ENCODE measurements at places on chromosomes 16 and 17.

- no peak for DNase-seq
Measured at GRCh38 chr17:65166787-65167186, 29.6 kb downstream of the RGS9 start.

DNA sequence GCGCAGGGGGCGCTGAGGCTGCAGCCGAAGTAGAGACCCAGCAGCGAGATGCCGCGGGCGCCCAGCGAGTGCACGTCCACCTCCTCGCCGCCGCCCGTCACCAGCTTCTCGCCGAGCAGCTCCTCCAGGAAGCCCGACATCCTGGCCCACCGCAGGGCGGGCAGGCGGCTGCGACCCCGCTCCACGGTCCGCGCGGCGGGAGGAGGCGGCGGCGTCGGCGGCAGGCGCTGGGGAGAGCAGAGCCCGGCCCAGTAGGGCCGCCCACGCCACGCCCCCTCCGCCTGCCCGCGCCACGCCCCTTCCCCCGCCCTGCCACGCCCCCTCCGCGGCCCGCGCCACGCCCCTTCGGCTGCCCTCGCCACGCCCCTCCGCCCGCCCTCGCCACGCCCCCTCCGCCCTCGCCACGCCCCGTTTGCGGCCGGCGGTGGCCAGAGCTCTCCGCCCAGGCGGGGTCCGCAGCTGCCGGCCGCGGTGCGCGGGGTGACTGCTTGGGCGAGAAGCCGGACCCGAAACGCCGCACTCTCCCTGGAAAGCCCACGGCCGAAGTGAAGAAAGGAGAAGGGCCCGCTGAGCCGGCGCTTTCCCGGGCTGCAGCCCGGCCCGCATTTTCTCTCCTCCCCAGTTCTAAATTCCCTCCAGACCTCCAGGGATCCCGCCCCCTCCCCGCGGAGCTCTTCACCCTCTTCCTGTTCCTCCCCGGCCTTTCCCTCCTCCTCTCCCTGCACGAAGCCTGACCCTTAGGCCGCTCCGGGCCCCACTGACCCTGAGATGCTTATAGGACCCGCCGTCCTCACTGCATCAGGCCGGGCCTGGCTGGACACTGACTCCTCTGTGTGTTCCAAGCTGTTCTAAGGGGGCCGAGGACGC is at the start of gene NXN:
TSS of gene NXN (minus strand) at position 238 of the 867 bp plus-strand sequence.
- DNase-seq, result no peak

DNA sequence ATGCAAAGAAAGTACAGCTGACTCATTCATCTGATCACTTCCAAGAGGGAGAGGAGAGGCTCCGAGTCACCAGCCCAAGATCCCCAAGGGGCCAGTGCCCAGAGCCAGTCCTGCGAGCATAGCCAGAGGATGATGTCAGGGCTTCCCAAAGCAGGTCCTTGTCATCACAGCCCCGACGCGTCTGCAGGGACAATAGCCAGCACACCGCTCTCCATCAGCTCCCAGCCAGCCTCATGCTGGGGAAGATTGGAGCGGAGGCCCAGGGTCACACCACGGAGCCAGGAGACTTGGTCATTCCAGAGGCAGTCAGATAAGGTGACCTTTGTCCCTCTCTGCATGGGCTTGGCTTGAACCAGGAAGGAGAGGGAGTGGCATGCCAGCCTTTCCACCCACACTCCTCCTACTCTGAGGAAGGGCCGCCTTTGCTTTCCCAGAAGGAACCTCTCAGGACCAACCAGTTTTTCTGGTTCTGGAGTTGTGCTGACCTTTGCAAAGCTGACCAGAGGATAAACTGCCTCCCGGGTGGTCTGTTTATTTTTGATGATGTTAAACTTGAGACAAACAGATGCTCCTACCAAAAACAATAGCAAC is 58.3 kb upstream of the ARHGAP44 start:
- DNase-seq, result no peak

- DNase-seq, result no peak
Measured at GRCh38 chr16:4525634-4526277, 12.8 kb downstream of the CDIP1 start.

GRCh38 chr17:50491505-50491904 is 12.8 kb downstream of the RSAD1 start:
- DNase-seq, result no peak

DNA sequence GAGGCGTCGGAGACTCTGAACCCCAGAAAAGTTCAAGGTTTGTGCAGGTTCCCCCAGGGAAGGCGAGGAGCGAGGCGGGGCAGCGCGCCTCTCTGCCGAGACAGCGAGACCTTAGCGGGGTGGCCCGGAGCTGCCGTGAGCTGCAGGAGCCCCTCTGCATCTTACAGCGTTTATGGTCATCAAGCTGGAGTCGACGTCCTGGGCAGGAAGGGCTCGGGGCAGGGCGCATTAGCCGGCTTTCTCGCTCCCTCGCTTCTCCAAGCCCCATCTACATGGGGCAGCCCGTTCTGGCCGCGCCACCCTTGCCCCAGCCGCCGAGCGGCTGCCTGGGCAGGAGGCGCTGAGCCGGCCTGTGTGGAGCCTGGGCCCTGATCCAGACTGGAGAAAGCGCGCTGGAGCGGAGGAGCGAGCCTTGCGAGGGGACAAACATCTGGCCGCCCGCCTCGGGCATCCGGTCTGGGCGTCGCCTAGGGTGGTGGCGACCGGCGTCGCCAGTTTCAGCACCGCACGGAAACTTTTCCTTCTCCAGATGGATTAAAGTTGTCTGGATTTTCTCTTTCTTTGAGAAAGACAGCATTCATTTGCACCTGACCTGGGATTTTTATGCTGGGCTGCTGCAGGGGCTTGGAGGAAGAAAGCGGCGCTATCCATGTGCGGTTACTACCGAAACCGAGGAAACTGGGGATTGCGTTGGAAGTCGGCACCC is 750 bp downstream of the TMEM132E start:
- no peak for DNase-seq

- no peak for DNase-seq
Measured at GRCh38 chr17:20310481-20310880, 156.9 kb downstream of the LGALS9B start.

- no peak for DNase-seq
Measured at GRCh38 chr16:1771188-1771863, at the start of gene NME3. NME3 (minus strand) TSS chr16:1771543; CDS start chr16:1771534, 9 bp downstream.
